Activated CD4-positive, alpha-beta T cell treated with anti-CD3 and anti-CD28 coated beads, Interleukin-2, amount 50 U/mL, for 48 hours (primary cell): ENCODE measurements at places on chromosomes 12 and 14.

GRCh38 chr14:26621364-26621763, 23.5 kb upstream of the NOVA1 start:
- no peak for DNase-seq

DNA sequence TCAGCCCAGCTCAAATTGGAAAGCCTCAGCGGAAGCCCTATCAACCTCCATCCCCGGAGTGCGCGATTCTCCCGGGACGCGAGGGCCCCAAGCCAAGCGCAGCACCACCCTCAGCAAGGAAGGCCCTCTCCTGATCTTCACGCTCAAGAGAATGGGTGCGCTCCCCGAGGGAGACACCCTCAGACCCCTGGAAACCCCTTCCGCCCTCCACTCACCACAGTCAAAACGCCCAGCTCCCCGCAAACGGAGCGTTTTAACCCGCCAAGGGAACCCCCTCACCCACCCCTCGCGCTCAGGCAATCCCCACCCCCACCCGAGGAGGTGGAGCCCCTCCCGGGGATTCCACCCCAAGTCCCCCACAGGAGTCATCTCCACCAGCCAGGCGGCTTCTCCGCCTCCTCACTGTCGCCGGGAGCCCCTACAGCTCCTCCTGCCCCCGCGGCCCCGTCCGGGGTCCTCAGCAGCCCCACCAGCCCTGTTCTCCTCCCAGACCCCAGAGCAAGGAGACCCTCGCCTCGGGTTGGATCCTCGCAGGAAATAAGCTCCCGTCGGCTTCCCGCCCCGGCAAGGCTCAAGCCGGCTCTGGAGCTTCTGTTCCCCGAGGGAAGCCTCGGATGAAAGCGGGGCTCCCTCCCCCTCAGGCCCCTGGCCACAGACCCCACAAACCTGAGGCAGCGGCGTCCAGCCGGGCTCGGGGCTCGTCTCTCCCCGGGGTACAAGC, 507 bp downstream of the BAZ2A start:
- peak; percentile 58 for DNase-seq

DNA sequence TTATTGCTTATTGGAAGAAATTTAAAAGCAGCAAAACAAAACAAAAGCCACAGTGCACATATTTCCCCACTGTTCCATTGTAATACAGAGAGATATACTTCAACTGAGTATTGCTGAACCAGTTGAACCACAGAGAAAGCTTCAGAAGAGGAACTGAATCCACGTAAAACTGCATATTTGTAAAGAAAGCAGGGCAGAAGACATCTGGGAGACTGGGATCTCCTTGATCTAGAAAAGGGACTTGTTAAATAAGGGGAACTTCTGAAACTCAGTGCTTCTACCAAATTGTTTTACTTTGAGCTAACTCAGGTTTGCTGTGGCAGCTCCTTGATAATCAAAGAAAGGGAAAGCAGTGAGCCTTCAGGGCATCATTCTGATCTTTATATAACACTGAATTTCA, 411.1 kb upstream of the MDGA2 start:
- DNase-seq, result no peak

DNA sequence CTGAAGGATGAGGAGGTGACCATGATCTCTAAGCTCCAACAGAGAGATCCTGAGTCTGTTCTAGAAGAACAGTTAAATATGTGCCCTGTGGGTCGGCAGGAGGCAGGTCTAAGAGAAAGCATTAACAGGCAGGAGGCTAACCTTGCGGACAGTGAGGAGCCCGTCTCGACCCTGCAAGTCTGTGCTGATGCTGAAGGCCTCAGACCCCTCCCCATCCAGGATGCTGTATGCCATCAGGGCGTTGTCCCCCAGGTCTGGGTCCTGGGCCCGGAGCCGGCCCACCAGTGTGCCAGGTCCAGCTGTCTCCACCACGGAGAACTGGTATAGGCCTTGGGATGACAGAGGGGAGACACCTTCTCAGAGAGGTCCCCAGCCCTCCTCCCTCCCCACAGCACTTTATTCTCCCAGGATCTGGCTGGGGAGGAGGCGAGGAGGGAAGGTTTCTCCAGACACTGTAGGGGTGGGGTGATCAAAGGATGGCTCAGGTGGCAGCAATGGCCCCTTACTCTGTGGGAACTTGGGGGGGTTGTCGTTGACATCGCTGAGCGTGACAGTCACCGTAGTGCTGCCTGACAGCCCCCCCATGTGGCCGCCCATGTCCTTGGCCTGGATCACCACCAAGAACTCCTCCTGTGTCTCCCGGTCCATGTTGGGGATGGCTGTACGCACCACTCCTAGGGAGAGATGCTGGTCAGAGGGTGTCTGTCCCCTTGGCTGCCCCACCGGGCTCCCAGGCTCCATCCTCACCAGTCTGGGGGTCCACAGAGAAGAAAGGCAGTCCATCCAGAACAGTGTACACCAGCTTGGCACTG, 3.1 kb downstream of the CDH24 start:
- peak; percentile 52 for DNase-seq

GRCh38 chr12:92034858-92035401, 110.7 kb downstream of the BTG1 start:
- DNase-seq, result peak; percentile 49

DNA sequence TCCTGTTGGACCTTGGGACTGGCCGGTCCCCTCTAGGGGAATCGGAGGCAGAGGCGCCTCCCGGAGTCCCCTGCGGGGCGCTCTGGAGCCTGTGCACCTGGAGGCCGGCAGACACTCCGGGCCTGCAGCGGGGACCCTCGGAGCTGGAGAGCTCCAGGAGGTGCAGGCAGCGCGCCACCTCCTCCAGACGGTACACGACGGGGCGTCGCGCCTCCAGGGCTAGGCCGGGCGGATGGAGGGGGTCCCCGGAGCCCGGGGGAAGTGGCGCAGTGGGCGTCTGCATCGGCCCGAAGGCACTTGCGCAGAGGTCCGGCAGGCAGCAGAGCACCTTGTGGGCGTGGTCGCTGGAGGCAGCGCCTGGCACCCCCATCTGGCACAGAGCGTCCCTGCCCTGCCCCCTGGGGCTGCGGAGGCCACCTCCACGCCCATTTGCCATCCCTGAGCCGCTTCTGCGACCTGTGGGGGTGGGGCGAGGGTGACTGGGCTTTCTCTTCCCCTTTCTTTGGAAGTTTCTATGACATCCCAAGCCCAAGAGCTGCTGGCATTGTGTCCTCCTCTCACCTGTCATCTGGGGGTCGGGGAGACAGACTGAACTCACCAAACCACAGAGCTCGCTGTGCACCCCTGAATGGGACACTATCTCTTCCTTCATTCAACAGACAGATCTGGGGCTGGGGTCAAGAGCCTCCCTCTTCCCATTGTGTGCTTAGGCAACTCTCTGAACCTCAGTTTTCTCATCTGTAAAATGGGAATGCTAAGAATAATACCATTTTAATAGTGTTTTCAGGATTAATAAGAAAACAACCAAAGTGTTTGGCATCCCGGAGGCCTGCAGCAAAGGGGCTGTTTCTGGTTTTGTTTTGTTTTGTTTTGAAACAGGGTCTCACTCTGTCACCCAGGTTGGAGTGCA, 37.5 kb upstream of the CORO1C start:
- peak; percentile 25 for DNase-seq

DNA sequence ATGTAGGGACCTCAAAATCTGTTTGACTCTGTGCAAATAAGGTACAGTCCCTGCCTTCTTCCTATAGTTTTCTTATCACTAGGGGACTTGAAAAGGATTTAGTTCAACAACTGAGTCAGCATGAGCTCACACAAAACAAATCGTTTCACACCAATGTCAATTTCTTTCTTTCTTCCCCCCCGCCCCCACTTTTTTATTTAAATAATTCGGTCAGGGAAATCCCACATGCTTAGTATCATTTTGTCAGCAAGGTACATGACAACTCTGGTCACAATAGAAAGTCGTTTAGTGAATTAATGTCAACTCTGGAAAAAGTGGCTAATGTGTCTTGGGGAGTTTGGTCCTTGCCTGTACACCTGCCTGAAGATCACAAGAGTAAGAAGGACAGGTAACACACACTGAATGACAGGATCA, 232.2 kb upstream of the PLEKHG7 start:
- no peak for DNase-seq

DNA sequence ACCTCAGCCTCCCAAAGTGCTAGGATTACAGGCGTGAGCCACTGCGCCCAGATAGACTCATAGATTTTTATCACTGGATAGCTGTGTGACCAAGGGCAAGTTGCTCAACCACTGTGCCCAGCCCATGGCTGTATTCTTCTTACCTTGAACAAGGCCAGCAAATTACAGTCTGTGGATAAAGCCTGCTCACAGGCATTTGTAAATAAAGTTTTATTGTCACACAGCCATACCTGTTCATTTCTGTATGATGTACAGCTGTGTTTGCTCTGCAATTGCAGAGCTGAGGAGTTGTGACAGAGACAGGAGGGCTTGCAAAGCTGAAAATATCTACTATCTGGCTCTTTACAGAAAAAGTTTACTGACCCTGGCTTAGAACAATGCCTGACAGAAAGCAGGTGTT, 35.2 kb upstream of the LHX5 start:
- no peak for DNase-seq

GRCh38 chr12:96985515-96986362, 78.7 kb downstream of the NEDD1 start:
- peak; percentile 28 for DNase-seq

DNA sequence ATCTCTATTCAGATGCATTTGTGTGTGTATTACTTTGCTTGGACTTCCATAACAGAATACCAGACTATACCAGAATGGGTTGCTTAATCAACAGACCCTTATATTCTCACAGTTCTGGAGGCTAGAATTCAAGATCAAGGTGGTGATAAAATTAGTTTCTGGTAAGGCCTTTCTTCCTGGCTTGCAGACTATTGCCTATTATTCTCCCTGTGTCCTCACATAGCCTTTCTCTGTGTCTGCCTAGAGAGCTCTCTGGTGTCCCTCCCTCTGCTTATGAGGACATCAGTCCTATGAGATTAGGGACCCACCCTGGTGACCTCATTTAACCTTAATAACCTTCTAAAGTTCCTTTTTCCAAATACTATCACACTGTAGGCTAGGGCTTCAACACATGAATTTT, 106.0 kb downstream of the FAR2 start:
- DNase-seq, result no peak

DNA sequence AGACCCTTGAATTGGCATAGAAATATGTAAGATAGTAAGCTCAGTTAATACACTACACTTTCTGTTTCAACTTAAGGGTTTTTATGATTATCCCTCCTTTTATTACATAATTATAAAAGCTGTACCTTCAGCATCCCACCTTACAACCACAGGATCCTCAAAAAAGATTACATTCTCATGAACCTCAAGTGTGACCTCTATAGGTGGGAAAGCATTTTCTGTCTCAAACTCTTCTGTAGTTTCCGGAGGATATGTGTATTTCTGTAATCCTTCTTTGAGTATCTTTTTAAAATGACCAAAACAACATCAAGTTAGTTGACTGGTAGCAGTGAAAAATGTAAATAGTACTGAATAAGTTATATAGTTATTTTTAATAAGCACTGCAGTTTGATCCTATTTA, 75.9 kb downstream of the DNAI7 start:
- DNase-seq, result no peak

DNA sequence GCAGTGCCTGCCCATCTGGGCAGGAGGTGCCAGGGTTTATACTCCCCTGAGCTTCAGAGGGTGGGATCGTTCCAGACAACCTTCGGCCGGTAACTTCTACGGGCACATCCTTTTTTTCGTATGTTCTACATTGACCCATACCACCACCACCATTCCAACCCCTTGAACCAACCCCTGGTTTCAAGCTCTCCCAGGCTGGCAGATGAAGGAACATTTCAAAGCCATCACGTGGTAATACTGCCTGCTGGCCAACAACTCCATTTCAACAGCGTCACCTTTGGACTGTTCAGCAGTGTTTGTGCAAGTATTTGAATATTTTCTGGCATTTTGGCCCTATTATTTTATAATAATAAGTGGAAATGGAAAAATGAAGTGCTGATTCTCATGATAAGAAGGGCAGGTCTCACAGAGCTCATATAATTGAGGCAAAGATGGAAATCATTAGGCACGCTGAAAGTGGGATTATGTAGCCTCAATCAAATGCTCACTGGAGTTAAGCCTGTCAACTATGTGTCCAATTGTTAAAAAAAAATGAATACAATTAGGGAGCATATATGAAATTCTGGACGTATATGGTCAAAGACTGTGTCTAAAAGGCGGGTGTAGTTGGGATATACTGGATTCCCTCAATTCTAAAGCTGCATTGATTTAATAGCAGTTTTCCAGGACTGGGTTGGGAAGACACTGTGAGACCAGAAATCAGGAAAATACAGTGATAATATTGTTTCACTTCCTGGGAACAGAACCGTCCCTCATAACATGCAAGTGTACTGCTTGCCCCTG, 162.1 kb downstream of the ZFP36L1 start:
- DNase-seq, result no peak

- no peak for DNase-seq
These were observed 11.1 kb downstream of the PRKAB1 start for GRCh38 chr12:119679081-119679480.

- DNase-seq, result no peak
These were observed 86.4 kb downstream of the ST8SIA1 start for GRCh38 chr12:22248121-22248520.
